Esophagus mucosa (tissue), 1 donor: ENCODE measurements at places on chromosomes 6 and 20. TPM values are rescaled to one million over a fixed set of nuclear protein-coding genes. Genes with fewer than 3 reads are reported as not detected.

DNA sequence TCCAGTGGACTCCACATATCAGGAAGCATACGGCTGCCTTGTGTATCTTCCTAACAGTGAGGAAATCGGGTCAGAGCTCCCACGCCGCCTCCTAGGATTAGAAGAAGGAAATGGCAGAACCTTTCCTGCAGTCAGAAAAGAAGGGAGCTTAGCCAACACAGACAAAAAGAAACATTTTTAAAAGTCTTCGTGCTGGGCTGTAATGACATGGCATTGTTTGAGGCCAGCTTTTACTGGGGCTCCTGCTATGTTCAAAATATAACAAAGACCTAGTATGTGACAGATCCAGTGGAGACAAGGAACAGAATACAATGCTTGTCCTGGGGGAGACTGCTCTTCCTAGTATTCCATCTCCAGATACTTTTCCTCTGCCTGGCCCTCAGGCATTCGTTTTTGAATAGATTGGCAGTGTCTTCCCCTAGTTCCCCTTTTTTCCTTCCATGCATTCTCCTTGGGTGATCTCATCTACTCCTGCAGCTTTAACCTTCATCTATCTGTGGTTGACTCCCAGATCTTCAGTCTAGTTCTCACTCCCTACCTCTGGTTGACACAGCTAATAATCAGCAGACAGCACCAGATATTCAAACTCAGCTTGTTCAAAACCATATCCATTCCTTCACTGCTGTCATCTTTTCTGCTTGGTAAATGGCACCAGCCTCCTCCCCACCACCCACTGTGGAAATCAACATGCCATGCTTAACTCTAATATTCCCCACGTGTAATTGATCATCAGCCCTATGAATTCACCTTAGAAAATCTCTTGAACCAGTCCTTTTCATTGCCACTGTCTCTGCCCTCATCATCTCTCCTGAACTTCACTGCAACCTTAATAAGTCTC is 94.5 kb upstream of the VSTM2L start:
- no peak for ATAC-seq

DNA sequence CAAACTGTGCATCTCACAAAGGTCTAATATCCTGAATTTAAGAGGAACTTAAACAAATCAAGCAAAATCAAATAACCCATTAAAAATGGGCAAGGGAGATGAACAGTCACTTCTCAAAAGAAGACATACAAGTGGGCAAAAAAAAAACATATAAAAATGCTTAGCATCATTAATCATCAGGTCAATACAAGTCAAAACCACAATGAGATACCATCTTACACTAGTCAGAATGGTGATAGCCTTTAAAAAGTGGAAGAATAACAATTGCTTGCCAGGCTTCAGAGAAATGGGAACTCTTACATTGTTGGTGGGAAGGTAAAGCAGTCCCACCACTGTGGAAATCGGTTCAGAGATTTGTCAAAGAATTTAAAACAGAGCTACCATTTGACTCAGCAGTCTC is 646.7 kb upstream of the PTCHD4 start:
- no peak for ATAC-seq

DNA sequence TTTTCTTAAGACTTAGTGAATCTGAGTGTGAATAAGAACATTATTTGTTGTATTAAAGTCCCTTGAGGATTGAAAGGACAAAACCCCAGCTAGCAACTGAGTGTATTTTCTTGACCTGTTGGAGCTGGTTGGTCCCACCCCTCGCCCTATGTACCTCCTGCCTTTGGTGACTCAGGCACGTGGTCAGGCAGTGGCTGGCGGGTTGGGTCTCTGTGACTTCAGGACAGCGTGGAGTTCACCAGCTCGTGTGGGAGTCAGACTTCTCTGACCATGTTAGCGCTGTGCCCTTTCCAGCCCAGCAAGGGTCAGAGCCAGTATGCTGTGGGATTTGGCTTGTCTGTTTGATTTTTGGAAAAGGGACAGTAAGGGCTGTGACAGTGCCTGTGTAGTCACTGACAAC is 93.7 kb downstream of the SSR1 start:
- ATAC-seq: peak; percentile 52

The LCA5 gene
- total RNA-seq: 0.80 TPM

DNA sequence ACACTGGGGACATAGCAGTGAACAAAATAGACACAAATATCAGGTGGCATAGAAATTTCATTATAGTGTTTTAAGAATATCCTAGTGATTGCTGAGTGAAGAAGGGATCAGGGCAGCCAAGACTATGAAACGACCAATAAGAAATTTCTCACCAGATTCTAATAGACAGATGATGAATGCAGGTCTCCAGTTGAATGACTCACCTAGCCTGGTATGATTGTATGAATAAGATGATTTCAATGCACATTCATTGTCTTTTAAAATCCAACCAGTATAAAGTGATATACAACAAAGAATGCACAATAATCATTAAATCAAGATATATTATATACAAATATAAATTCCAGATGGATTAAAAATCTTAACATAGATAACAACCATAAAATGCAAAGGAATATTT is 124.5 kb upstream of the TENT5A start:
- ATAC-seq: no peak

DNA sequence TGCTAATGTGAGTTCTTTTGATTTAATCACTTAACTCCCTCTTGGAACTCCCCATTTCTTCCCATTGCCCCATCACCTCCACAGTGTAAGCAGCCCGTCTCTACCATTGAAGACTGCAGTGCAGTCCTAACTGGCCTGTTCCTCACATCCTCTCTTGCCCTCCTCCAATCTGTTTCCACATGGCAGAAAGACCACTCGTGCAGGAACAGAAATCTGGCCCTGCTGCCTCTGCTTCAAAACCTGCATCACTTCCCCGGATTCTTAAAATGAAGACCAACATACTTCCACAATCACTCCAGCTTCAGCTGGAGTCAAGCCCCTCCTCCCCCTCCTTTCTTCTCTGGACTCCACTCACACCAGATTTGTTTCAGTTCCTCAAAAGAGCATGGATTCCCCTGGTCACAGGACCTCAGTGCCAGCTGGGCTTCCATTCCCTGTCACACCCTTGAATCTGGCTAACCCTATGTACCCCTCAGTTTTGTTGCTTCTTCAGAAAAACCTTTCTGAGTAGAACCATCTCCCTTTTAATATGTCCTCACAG is 802.3 kb downstream of the MAFB start:
- no peak for ATAC-seq

The FAM83C gene
- total RNA-seq: 39.1 TPM

The MCHR2 gene
- not detected for total RNA-seq

GRCh38 chr6:163438940-163439335 is 24.4 kb downstream of the QKI start:
- ATAC-seq: no peak

The EPPIN gene
- not detected for total RNA-seq

- no peak for ATAC-seq
Observed at GRCh38 chr6:90095788-90096187, 200.9 kb downstream of the BACH2 start.

The FAM184A gene
- 0.76 TPM for total RNA-seq

The PPARD gene
- total RNA-seq: 38.5 TPM
